ENCODE measurements at places on chromosomes 1 and 21.
A peak's percentile ranks its signal among the peaks of the same experiment; 100 is the strongest.

DNA sequence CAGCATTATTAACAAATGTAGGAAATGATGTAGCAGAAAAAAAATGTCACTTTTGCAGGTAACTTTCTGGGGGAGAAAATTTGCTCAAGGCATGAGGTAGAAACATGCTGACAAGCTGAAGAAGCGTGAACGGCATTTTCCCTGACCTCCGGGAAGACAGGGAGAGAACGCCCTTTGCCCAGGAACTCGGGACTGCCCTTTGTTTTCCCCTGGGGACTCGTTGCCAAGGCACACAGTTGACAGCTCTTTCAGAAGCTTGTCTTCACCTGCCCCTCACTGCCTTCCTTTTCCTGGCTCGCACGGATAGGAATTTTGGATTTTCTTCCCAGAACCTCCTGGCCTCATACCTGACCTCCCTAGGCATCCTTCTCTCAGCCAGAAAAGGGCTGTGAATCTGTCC lies 52.7 kb upstream of the COA6 start:
- DNase-seq = no peak

DNA sequence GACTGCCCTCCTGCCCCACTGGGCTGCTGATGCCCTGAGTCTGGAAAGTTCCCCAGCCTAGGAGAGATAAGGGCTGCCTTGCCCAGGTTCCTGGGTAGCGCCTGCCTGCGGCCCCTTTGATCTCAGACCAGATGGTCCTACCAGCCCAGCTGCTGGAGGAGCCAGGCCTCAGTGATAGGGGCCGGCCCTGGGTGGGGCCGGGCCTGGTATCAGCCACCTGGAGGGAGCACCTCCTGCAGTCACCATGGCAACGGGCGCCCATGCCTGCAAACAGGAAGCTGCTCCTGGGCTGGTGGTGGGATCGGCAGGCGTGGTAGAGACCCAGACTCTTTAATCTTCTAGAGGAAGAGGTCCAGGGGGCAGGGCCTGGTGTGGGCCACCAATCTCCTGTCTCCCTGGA lies 119.7 kb upstream of the WNT4 start:
- no peak for DNase-seq

- no peak for DNase-seq
These were observed 10.3 kb downstream of the RNU1-2 start for GRCh38 chr1:16905868-16906702.

- DNase-seq = no peak
These were observed at the start of gene TFF1 for GRCh38 chr21:42366292-42367010. Gene TFF1, minus strand, starts transcription at chr21:42366535. Its CDS starts 40 bp downstream, at chr21:42366495.

DNA sequence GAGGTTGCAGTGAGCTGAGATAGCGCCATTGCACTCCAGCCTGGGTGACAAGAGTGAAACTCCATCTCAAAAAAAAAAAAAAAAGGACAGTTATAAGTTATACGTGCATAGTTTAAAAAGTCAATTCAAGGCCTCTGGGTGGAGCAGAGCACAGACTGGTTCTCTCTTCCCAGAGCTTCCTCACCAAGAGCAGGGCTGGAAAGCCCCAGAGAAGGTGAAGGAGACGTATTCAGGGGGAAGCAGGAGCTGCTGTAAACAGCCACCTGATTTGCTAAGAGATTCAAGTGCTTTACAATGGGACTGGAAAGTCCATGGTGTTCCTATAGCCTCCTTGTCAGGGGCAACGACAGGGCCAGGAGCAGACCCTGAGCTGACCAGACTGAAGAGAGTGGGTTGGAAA lies 85.0 kb upstream of the LYST start:
- no peak for DNase-seq

GRCh38 chr1:60402816-60403215 lies 329.2 kb upstream of the C1orf87 start:
- DNase-seq = no peak

DNA sequence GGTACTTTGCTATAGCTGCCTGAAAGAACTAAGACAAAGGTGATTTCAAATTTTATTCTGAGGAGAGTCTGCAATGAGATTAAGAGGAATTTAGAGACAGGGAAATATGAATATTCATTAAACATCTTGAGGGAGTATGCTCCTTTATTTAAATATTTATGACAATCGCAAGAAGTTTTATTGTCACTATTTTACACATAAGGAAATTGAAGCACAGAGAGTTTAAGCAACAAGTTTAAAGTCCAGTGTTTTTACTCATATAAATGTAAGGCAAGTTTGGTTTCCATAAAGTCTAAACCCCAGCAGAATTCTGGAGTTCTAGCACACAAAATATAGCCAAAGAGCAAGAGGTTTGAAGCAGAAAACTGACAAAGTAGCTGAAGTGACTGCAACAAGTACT lies 49.3 kb upstream of the SAMSN1 start:
- DNase-seq = no peak

GRCh38 chr1:152024223-152024622 lies 12.6 kb downstream of the S100A11 start:
- DNase-seq = no peak

- DNase-seq = no peak
These were observed 6.1 kb upstream of the LDLRAP1 start for GRCh38 chr1:25537153-25537831.

GRCh38 chr1:235076504-235077162 lies 52.0 kb downstream of the TOMM20 start:
- DNase-seq = no peak

GRCh38 chr1:28956038-28956464 lies 41.7 kb downstream of the EPB41 start:
- DNase-seq = no peak

GRCh38 chr21:44735821-44736220 lies 24.4 kb upstream of the TSPEAR start:
- no peak for DNase-seq

- no peak for DNase-seq
These were observed 102.3 kb upstream of the LMO4 start for GRCh38 chr1:87226341-87226760.

DNA sequence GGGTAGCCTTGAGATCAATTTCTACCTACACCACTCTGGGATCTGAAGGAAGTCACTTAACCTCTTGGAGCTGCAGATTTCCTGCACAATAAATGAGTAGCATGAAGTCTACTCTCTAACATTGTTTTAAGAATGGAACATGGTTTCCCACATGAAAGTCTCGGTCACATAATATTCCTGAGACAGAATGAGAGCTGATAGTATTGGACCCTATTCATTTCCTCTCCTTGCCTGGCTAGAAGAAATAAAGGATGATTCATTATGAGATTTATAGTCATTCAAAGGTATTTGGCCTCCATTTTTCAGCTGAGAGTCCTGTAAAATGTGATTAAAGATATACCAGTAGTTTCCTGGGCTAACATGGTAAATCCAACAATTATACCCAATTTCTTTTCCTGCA lies 56.7 kb downstream of the ARHGAP29 start:
- no peak for DNase-seq

- DNase-seq = no peak
These were observed 409.3 kb downstream of the PTPRU start for GRCh38 chr1:29645586-29645985.

DNA sequence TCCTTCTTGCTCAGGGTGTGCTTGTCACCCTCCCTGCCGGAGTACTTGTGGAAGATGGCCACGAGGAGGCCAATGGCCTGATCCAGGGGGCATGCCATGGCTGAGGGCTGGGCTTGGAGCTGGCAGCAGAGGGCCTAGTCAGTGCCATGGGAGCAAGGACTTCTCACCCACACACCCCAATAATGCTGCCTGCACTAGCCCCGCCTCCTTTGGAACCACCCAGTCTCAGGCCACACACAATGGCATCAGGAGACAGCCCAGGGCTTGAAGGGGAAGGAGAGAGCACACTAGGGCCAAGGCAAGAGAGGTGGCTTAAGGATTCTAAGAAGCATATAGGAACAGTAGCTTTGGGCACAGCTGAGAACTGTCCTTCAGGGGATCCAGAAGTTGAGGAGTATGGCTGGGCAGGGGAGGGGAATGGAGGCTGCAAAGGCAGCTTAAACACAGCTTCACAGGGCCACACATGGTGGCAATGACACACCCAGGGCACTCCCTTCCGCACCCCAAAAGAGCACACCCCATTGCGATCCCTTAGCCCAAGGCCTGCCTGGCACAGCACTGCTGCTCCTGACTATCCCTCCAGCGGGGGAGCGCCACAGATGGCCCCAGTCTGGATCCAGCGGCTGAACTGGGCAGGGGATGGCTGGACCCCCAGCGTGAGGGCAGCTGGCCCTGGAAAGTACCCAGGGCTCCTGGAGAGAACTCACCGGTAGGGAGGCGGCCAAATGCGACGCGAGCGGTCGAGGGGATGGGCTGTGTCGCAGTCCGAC lies at the start of gene S100A6:
TSS of gene S100A6 (minus strand) at position 750 of the 770 bp plus-strand sequence. CDS start at position 98, 652 bp downstream.
- no peak for DNase-seq

DNA sequence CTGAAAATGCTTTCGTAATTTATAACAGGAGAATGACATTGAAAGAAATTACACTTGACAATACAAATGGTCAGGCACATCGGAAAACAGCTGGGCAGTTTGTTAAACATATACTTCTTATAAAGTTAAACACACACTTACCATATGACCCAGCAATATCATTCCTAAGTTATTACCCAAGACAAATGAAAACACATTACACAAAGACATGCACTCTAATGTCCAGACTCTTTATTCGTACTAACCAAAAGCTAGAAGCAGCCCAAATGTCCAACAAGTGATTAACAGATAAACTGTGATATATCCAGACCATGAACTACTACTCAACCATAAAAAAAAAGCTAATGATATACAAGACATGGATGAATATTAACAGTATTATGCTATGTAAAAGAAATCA lies 8.5 kb downstream of the AKT3 start:
- DNase-seq = no peak

DNA sequence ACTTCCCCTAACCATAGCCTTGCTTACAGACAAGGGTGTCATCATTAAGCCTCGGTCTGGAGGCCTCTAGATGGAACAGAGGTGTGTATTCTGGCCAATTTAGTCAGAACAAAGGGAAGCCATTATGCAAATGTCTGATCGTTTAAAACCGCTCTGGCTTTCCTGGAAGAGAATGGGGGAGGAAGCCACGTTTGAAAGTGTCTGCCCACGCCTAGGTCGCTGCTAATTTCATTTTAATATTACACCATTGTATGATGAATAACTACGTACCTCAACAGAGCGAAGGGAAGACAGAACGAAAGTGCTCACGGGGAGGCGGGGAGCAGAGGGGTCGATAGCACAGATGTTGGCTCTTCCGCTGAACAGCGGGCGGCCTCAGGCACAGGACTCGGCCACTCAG lies 41.1 kb upstream of the CSF3R start:
- DNase-seq = no peak

GRCh38 chr21:33645730-33646129 lies 3.4 kb downstream of the ITSN1 start:
- no peak for DNase-seq

DNA sequence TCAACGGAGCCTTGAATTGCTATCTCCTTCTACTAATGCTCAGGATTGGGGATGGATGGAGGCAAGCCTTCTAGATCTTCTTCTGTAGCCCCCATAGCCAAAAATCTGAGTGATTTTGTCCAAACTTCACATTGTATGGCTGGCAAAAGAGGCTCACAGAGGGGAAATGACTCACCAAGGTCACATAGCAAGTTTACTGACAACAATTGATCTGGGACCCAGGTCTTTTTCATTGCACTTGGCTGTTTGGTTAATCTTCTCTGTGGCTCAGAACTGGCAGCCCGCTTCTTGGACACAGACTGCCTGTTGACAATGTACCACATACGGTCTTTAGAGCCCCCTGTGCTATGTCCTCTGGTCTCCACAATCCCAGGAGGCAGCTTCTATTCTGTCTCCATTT lies 3.0 kb upstream of the LACTBL1 start:
- no peak for DNase-seq

GRCh38 chr1:17059391-17060305 lies 5.8 kb upstream of the SDHB start:
- no peak for DNase-seq

DNA sequence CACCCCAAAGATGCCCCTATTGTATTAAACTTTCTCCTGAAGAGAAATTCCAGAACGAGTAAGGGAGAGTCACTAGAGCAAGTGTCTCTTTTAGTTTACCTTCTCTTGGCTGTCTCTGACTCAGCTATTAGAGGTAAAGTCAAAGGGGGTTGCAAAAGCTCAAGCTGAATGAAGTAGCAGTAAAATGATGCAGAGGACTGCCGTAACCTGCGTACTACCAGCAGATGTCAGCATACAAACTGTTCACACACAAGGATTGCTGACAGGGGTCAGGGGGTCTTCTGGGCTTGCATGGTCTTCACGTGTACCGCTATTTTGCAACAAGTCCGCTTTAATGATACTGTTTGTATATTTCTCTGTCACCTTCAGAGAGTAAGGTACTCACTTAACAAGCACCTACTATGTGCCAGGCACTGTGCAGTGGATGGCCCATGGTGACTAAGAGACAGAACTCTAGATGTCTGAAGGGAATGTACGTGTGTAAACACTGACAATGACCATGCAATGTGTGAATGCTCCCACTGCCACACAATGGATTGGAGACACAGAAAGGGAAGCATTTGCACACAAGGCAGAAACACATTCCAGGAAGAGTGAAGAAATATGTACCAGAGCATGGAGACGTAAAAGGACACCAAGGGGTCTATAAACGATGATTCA lies 34.9 kb downstream of the CHML start:
- no peak for DNase-seq

DNA sequence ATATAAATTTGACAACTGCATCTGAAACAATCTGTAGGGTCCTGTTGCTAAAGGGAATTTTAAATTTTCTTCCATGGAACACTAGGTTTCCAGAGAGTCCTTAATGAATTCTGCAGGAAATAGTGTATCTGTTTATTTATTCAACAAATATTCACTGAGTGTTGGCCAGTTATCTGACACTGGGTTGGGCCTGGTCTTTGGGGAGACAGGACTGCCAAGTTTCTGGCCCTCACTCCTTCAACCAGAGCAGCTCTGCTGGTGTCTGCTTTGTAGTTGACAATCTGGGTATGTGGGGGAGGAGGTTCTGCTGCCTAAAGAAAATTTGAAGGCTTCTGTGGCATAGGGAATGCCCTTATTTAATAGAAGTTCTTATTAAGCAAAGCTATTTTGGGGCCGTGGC lies 26.1 kb upstream of the HUNK start:
- no peak for DNase-seq

DNA sequence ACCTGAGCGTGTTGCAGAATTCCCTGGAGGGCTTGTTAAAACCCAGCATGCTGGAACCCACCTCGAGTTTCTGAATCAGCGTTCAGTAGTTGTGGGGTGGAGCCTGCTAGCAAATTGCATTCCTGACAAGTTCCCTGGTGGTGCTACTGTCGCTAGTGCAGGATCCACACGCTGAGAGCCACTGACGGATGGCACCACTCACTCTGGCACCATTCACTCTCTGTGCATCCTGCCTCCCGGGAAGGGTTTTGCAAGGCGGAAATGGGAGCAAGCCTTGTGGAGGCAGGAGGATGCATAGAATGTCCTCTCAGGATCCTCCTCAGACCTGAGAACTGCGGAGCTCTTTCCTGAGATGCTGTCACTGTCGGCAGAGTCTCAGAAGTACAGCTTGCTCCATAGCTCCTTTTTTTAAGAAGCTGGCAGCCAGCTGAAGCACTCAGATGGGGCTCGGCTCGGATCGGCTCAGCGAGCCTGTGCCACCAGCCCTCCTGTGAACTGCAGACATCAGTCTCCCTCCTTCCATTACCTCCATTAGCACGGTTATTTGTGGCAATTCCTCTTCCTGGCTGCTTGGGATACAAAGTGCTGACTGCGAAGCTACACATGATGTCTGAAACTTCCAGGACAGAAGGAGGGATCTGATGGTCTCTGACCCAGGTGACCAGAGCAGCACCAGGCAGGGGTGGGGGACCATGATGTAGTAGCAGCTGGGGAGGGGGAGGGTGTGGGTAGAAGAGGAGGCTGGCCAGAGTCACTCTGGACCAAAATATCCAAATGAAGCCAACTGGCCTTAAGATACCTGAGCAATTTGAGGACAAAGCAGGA lies 89.6 kb downstream of the C1orf94 start:
- peak; percentile 8 for DNase-seq

All from NCI-H187 (cell line).